Hematopoietic multipotent progenitor cell treated with erythropoietin and hydrocortisone succinate and interleukin-3 and kit ligand, for 6 days (in vitro differentiated cells): ENCODE measurements at places on chromosomes 11 and 22.

DNA sequence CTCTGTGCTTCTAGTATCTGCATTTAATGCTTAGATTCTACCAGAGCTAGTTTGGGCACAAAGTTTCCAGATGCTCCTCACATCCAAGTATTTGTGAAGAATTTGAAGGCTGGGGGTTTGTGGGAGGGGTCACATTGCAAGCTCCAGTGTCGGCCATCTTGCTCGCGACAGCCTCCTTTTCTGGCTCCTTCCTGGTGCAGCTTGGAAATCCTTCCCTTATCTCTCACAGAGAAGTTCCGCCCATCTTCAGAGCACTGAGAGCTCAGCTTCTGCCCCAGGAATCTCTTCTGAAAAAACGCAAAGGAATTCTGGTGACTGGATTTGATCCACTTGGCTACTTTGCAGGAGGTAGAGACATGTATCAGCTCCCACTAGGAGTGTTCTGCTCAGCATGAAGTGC, 497.5 kb downstream of the TBC1D22A start:
- no peak for DNase-seq

GRCh38 chr22:37302674-37303555, 20.6 kb downstream of the CYTH4 start:
- DNase-seq: no peak

GRCh38 chr22:42661985-42662831, 13.0 kb upstream of the CYB5R3 start:
- DNase-seq: peak; percentile 87

DNA sequence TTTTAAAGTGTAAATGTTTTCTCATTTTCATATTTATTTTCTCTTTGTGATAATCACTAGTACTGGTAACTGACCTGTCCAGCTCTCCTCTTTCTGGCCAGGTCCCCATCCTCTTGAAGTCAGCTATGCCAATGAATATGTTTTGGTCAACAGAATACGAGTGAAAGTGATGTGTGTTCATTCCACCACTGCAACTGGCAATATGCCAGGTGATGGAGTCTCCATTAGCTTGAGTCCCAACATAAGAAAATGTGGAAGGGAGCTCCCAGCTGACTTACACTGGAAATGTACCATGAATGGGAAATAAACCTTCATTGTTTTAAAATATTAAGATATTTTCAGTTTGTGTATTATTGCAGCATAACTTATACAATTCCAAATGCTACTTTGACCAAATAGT, 75.8 kb downstream of the CCDC34 start:
- no peak for DNase-seq

DNA sequence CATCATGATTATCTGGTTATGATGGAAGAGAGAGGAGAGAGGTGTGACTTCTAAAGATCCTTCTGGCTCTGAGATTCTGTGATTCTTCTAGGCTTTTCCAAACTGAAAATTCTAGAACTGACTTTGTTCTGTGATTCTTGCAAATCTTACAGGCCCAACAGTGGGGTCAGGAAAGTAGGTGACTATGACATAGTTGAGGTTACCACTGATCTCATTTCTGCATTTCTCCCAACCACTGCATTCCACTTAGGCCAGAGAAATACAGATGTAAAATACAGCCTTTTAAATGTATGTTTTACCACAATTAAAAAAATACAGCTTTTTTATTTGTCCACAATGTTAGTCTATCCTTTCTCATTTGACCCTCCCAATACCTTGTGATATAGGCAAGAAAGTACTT, 83.7 kb downstream of the STIM1 start:
- DNase-seq: no peak

- peak; percentile 17 for DNase-seq
These were observed 31.7 kb downstream of the OR8B12 start for GRCh38 chr11:124511745-124512144.

GRCh38 chr11:35619116-35619854, 1.0 kb downstream of the FJX1 start:
- peak; percentile 82 for DNase-seq

DNA sequence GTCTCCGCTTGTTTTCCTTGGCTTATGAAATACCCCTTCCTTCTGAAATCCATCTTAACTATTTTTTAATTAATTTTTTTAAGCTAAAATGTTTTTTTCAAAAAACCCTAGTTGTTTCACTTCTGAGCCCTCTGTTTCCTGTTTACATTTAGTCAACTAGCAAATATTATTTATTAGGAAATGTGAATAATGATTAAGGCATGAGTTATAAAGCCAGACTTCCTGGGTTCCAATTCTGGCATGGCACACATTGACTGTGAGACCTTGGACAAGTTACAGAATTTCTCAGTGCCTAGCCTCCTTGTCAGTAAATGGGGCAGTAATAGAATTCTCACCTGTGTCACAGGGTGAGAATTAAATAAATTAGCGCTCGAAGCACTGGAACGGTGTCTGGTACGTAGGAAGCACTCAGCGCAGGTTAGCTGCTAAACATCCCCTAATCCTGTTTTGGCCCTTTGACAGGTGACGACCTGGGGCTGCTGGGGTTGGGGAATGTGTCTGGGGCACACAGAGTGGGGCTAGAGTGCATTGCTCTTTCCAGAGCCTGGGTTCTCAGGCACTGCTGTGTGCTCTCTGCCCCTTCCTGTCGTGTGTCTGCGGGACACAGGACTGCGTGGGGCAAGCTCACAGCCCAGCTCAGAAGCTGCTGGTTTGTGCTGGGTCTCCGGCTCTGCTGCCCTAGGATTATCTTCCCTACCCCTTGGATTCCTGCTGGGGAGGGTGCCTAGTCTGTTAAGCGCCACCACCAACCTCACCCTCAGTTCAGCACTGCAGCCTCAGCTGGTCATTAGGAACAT, 13.1 kb downstream of the PANX1 start:
- DNase-seq: no peak

GRCh38 chr11:132692891-132693290, 839.4 kb downstream of the OPCML start:
- DNase-seq: no peak

DNA sequence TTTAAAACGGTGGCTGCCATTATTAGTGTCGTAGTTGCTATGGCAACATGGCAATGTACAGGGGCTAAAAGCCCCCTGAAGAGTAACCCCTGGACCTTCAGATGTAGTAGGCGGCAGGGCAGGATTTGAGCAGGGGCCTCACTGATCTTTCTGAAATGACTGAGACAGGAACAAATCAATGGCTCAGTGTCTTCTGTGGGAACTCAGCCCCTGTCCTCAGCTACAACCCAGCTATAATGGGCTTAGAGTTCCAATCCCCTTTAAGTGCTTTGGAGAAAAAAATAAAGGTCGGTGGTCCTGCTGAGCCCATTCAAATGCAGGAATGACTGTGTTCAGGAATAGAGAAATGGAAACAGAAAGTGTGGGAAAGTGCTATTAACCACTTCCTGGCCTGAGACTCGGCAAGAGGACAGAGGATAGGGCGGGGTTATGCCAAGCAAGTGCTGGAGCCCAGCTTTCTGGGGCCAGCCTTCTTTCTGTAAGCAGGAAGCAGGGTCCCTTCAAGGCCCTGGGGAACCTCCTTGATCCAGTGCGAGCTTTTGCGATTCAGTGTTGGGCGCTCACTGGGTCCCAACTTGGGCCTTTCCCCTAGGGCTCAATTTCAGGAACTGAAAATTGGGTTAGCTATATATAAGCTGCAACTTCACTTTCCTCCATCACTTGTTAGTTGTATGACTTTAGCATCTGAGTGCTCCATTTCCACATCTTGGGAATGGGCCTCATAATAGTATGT, 6.1 kb upstream of the CD82 start:
- DNase-seq: peak; percentile 81

GRCh38 chr11:45412051-45412471, 125.9 kb upstream of the SYT13 start:
- DNase-seq: no peak

- no peak for DNase-seq
These were observed 5.6 kb downstream of the FBXO7 start for GRCh38 chr22:32480238-32480637.

DNA sequence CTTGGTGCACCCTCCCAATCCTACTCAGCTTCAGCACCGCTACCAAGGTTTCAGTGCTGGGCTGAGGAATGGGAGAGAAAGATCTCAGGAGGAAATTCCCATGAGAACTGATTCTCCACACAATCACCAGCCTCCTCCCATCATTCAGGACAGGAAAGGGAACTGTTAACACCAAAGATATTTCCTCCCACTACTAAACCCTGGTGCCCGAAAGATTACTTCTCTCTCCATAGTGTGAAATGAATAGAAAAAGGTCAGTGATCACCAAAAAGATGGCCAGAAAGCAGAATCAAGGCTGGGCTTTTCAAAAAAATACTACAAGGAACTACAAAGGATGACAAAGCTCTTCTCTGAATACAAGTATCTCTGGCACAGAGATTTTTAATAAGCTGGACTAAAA, 26.1 kb downstream of the TCIRG1 start:
- DNase-seq: no peak

- DNase-seq: no peak
These were observed 78.7 kb downstream of the NECTIN1 start for GRCh38 chr11:119650251-119650650.

- DNase-seq: no peak
These were observed 77.3 kb downstream of the PIWIL3 start for GRCh38 chr22:24697172-24697571.

GRCh38 chr11:28797536-28797935, 689.3 kb downstream of the METTL15 start:
- no peak for DNase-seq

GRCh38 chr22:21104126-21104691, 58.5 kb downstream of the LRRC74B start:
- no peak for DNase-seq

GRCh38 chr11:2482745-2483144, 37.9 kb downstream of the KCNQ1 start:
- no peak for DNase-seq

GRCh38 chr22:49979587-49980264, 19.2 kb downstream of the PIM3 start:
- peak; percentile 86 for DNase-seq

- DNase-seq: no peak
These were observed 690.4 kb downstream of the BRD1 start for GRCh38 chr22:49137206-49137840.

DNA sequence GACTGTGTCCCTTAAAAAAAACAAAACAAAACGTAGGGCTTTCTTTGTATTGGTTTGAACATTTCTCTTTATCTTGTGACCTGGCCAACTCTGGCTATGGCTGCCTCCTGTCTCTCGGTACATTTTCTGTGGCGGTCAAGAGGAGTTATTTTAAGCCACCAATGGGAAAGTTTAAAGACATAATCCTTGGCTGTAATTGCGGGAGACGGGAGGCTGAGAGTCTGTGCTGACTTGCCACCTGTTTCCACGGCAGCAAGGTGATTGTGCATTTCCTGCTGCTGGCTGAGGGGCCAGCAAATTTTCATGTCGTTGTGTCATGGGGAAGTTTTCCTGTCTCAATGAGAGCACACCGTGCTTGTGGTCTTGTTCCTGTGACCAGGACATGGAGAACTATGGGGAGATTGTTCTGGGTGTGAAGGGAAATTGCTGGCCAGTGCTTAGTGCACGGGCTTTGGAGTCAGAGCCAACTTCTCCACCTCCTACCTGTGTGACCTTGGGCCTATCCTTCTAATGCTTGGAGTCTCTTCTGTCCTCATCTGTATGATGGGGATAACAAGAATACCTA, 11.0 kb downstream of the PTPRJ start:
- no peak for DNase-seq

- DNase-seq: no peak
These were observed 60.1 kb upstream of the PHF21B start for GRCh38 chr22:45069925-45070324.

- peak; percentile 81 for DNase-seq
These were observed 1.8 kb upstream of the PRG2 start for GRCh38 chr11:57392066-57392762.
